ENCODE measurements at places on chromosomes 2 and 18.

- DNase-seq = no peak
Measured at GRCh38 chr2:170047331-170048065, 130.4 kb upstream of the MYO3B start.

DNA sequence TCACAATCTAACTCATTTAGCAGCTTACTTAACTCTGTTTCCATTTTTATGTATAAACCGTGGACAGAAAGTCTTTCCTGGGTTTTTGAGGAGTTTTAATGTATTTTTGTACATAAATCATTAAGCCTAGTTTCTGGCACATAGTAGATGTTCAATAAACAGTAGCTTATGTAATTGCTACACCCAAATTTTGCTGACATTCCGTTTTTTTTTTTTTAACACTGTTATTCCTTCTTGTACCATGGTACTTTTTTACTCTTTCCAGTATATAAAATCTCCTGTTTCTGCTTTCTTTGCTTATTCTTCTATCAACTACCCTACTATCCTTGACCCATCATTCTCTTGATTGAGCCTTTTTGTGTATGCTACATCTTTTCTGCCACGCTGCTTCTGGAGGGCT is 1151.3 kb upstream of the CRIM1 start:
- no peak for DNase-seq

DNA sequence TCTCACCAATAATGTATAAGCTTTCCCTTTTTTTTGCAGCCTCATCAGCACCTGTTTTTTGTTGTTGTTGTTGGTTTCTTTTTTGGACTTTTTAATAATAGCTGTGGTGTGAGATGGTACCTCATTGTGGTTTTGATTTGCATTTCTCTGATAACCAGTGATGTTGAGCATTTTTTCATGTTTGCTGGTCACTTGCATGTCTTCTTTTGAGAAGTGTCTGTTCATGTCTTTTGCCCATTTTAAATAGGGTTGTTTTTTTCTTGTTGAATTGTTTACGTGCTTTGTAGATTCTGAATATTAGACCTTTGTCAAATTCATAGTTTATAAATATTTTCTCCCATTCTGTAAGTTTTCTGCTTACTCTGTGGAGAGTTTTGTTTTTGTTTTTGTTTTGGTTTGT is 88.4 kb upstream of the EPAS1 start:
- no peak for DNase-seq

DNA sequence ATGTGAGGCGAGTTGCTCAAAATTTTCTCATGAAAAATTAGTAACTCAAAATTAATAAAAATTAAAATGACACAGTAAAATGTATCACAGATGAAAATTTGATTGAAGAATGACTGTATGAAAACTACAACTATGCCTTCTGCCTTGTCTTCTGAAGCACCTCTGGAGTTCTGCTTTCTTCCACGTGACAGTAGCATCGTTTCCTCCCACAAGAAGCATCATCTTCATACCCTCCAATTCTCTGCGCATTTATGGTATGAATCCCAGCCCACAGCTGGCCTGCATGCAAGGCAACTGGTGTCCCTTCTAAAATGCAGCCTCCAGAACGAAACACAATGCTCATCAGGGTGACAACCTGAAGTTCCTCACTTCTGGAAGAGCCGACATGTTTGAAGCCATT is 189.9 kb downstream of the MYO1B start:
- no peak for DNase-seq

GRCh38 chr18:56083523-56084287 is 495.7 kb upstream of the TCF4 start:
- no peak for DNase-seq

DNA sequence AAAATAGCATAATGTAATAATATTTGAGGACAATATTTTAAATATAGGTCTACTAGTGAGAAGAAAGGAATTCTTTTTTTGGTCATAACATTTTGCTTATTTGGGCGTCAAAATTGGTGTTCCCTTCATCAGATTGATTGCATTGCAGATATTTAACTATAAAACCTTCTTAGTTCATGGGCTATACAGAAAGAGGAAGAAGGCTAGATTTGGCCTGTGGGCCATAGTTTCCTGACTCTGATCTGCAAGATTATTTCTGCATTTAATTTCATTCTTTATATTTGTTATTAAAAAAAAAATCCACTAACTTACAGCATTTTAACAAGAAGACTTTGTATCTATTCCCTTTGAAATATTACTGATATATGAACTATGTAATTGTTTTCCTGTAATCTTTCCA is 31.9 kb downstream of the PIKFYVE start:
- no peak for DNase-seq

GRCh38 chr2:167342769-167343168 is 454.5 kb downstream of the XIRP2 start:
- no peak for DNase-seq

DNA sequence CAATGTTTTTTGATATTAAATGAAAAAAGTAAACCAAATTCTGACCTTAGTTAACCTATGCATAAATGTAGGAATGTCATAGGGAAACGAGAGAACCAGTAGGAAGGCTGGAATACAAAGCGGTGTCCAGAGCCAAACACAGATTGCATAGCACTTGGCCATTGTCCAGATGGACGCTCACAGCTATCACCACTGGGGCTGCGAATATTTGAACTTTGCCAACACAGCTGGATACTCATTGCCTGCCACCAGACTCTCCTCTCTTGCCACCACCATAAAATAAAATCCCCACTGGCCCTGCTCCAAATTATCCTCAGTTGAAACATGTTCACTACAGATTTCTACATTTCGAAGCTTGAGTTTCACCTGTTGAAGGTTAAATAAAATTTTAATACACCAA is 159.3 kb upstream of the GULP1 start:
- DNase-seq = no peak

DNA sequence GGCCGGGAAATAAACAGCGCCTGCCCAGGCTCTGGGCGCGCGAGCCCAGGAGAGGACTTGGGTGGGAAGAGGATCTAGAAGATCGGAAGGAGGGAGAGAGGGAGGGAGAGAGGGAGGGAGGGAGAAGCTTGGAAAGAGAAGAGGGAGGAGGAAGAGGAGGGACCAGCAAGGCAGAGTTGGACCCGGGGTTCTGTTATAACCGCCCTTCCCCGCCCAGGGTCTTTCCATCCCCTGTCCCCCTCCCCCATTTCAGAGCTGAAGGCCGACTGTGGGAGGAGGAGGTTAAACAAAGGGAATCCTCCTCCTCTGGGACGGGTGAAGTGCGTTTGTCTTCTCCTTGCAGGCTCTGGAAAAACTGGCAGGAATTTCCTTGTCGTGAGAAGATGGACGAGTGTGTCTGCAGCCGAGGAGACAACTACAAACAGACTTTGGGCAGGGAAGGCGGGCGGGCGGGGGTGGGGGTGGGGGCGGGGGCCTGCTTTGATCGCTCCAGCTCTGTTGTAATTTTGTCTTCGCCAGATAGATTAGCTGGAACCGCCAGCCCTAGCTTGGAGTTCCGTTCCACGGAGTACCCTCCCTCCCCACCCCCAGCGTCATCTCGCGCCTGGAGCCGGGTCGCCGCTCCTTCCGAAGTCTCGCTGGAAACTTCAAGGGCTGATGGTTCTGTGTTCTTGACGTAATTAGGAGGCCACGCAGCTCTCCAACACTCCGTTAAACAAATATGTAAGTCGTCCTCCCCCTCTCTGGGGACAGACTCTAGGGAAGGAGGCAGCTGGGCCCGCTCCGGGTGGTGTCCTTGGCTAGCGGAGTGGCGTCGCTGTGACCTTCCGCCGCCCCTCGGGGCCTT is 6.4 kb upstream of the SP9 start:
- DNase-seq = no peak

DNA sequence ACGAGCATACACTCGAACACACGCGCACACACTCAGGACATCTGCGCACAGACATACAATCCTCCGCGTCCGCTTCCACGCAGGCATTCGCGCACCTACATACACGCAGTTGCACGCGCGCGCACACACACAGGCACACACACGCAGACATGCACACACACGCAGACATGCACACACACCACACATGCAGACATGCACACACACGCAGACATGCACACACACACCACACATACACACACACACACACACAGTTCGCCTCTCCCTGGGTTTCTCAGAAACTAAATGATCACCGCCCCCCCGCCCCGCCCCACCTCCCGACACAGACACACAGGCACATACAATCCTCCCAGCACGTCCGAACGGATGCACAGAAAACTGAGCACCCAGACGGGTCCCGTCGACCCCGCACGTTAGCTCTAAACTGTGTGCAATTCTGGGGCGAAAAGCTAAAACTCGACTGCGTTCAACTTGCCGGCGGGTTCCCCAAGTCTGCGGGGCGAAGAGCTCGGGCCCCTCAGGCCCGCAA is 1.0 kb downstream of the EPHA4 start:
- DNase-seq = peak; percentile 35

- DNase-seq = no peak
Measured at GRCh38 chr18:34495506-34495905, 214.6 kb upstream of the DTNA start.

GRCh38 chr2:235098269-235098668 is 146.5 kb downstream of the SH3BP4 start:
- DNase-seq = no peak

DNA sequence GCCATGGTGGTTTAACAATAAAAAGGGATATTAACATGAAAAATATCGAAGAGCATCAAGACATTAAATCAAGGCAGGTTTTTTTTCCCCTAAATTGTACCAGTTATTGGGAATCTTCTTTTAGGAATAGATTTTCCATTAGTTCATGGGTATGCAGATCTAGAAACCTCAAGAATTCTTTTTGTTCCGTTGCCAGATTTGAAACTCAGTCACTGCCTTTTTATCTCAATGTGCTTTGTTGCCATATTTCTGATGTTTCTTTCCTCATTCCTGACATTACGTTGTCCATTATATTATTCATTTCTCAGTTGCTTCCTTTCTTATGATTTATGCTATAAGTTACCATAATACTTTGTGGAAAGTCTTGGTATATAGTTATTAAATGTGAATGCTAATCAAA is 162.2 kb downstream of the CD226 start:
- DNase-seq = no peak

DNA sequence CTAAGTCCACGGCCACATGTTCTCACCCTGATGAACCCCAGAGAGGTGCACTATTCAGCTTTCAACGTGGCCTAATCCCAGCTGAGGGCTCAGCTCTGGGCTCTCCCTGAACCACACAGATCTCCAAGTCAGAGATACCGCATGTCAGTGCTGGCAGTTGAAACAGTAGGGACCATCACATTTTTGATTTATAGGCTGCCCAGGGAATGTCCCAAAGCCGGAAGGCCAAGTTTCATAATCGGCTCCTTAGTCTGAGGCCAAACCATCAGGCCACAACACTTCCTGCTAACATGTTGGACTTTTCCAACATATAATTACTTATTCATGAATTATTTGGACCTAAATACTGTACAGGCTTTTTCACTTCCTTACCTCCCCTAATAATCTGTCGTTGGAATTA is 91.9 kb upstream of the KLHL29 start:
- DNase-seq = no peak

GRCh38 chr2:148719941-148720436 is 75.4 kb downstream of the EPC2 start:
- no peak for DNase-seq

DNA sequence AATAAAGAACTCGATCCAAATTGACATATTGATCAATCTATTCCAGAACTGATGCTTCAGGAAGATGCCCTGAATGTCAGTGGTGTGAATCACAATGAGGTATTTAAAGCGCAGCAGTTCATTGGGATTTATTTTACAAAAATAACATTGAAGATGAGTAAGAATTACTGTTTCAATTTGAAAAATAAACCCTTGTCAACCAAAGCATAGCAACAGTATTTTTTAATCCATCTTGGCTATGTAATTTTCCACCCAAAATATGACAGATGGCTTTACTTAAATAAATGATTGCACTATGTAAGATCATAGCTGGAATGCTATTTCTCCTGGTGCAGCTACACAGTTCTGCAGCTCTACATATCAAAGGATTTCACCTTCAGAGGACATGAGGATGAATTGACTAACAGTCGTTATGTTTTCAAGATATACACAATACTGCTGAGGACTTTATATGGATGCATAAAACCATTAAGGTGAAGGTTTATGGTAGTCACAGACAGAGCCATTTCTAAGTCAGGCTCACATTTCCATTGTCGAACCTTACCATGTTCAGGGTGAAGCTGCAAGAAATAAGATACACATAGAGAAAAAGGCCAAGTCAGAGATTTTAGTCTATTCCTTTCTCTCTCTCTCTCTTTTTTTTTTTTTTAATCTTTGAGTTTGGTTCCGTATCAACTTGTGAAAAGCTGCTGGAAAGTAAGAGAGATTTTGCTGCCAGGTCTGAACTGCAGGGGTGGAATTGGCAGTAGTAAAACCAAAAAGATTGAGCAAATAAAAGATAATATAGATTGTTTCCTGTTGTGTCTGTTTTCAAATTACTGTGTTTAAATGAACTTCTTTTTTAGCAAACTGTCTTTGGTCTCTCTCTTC is 398.0 kb upstream of the CDH20 start:
- DNase-seq = no peak

DNA sequence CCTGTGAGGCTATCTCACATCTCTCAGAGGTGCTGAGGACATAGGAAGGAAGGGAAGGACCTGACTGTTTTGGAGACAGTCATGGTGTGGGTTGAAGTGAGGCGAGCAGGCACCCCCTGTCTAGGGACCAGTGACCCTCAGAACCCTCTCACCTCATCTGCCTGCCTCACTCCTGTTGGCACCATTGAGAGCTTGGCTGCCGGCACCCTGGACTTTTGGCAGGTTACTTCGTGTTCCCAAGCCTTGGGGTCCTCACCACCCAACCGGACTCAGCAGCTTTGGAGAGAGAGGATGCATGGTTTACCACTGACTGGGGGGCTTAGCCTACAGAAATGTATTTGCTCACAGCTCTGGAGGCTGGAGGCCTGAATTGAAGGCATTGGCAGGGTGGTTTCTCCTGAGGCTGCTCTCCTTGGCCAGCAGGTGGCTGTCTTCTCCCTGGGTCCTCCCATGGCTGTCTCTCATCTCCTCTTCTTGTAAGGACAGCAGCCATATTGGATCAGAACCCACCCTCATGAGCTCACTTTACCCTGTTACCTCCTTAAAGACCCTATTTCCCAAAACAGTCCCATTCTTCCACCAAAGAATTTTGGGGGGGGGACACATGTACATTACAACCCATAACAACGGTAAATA is 142.0 kb downstream of the TSN start:
- DNase-seq = no peak

GRCh38 chr18:48922801-48923730 is 27.7 kb downstream of the SMAD7 start:
- DNase-seq = no peak

GRCh38 chr2:126700677-126701076 is 44.7 kb downstream of the GYPC start:
- no peak for DNase-seq

DNA sequence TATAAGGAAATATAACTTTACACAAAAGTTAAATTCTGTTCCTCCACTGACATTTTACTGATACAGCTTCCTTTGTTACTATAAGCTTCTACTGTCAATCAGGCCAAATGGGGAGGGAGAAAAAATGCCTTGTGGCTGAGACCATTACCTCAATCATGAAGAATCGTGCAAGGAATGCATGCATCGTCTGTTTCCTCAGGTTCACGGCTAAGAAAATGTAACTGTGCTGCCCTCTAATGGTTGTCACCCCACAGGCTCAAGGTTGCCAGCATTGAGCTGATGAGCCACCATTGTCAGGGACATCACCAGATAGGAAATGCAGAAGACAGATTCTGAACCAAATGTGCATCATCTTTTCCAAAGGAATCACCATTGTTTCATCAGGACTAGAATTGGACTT is 426.9 kb downstream of the CDH2 start:
- no peak for DNase-seq

GRCh38 chr18:59697236-59697932 is at the start of gene CCBE1:
Gene CCBE1, minus strand, starts transcription at chr18:59697423.
- DNase-seq = no peak

GRCh38 chr18:3919396-3920061 is 469.6 kb downstream of the TGIF1 start:
- DNase-seq = no peak

Measured in T-cell (primary cell).